ENCODE measurements at places on chromosomes 4 and X.

GRCh38 chr4:8378101-8378724 is 62.3 kb downstream of the ACOX3 start:
- no peak for DNase-seq

GRCh38 chr4:17773135-17773698 is 8.2 kb downstream of the FAM184B start:
- no peak for DNase-seq

DNA sequence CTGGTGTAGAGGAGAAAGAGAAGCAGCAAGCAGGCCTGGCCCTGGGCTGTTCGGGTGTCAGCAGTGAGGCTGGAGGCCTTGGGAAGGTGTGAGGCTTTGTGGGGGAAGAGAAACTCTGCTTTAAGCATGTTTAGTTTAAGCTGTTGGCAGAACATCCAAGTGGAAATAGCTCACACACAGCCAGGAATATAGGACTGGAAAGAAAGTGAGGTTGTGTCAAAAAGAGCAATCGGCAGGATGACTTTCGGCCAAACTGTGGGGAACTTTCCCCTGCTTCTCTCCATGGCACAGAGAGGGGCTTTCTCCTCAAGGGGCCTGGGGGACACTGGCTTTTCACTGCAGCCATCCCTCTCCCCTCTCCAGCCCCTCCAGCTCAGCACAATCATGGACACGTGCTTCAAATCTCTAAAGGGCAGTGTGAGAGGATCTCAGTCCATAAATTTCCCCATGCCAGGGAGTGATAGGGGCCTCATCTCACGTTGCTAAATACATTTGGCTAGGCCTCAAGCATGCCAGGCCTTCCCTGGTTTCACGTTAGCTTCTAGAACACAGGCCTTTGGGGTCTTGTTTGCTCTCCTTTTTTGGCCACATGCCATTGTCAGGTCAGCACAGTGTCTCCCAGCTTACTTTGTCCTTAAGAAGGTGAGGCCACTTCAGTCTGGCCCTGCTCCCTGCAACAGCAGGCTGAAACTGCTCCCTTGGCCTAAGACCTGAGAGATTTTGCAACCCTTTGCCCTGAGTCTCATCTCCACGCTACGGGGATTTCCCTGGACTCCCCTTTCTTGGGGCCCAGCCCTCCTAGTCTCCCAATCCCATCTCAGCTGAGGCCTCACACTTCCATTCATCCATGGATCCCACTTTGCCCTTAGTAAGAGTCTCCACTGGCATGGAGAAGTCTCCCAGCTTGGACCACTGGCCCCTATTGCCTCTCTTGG is 8.3 kb upstream of the CITED1 start:
- DNase-seq: no peak

GRCh38 chrX:153593811-153594500 is 5.0 kb downstream of the CCNQ start:
- DNase-seq: no peak

- no peak for DNase-seq
Measured at GRCh38 chr4:180578175-180578574, 1665.0 kb upstream of the TENM3 start.

- no peak for DNase-seq
Measured at GRCh38 chr4:8368998-8369397, 71.5 kb downstream of the ACOX3 start.

GRCh38 chr4:24244663-24245490 is 339.5 kb downstream of the DHX15 start:
- no peak for DNase-seq

- DNase-seq: no peak
Measured at GRCh38 chr4:42768125-42768748, 111.3 kb upstream of the ATP8A1 start.
